ENCODE measurements at places on chromosomes 13 and 19. TPM values are rescaled to one million over a fixed set of nuclear protein-coding genes. Genes with fewer than 3 reads are reported as not detected.
A peak's percentile ranks its signal among the peaks of the same experiment; 100 is the strongest.

Gene LRCH1
- 5.0 TPM for polyA plus RNA-seq

Gene HPN
- 206 TPM for polyA plus RNA-seq

- DNase-seq = no peak
Observed at GRCh38 chr13:43484432-43485225, 302.1 kb downstream of the ENOX1 start.

Gene SPACA4
- polyA plus RNA-seq = not detected

- DNase-seq = no peak
Observed at GRCh38 chr19:56112313-56112709, 8.8 kb downstream of the ZNF787 start.

Gene RASIP1
- polyA plus RNA-seq = 3.6 TPM

DNA sequence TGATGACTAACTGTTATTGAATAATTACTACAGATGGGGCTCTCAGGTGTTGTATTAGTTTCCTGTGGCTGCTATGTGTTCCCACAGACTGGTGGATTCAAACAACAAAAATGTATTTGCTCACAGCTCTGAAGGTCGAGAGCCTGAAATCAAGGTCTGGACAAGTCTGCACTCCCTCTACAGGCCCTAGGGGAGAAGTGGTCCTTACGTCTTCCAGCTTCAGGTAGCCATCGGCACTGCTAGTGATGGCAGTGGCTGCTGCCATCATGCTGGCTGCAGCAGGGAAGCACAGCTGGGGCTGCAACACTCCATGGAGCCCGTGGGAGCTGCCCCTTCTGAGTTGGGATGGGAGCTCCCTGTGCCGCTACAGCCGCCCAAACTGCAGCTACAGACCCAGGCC lies 1.9 kb downstream of the TEX26 start:
- DNase-seq = no peak

DNA sequence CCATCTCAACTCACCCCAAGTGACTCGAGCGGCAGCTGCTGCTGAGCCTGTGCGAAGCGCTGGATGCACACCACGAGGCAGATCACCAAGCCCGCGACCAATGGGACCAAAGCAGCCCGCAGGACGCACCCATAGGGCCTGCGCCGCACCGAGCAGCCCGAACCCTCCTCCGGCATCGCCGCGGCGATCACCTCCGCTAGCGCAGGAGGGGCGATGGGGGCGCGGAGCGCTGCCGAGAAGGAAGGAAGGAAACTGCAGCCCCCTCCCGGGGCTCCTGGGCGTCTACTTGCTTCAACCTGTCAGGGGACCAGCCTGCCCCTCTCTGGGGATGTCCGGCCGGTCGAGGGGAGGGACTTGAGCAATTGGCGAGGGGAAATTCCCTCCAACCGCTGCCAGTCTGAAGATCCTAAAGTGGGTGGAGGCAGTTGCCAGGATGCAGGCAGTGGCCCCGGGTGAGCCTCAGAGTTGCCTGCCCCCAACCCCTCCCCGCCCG lies at the start of gene CD70:
TSS of gene CD70 (minus strand) at position 324 of the 493 bp plus-strand sequence. CDS start at position 176, 148 bp downstream.
- DNase-seq = no peak

Gene ZNF382
- 2.4 TPM for polyA plus RNA-seq

DNA sequence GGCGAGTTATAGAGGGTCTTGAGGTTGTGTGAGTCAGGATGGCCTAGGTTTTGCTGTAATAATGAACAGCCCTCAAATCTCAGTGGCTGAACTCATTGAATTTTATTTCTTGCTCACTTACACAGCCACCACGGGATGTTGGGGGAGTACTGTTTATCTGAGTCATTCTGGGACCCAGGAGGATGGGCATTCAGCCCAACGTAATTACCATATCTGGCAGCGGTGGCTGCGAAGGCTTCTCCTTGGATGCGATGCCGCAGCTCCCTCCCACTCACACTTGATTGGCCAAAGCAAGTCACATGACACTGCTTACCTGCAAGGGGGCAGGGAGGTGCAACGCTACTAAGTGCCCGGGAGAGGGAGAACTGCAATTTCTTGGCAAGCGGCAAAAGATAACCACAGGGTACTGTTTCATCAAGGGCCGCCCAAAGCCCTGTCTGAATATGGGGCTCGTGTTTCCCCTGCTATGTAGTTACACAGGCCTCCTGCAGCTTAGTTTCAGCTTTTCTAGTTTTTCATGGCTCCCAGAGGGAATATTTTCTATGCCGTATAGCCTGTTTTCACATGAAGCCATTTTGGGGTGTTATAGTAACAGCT lies 19.9 kb downstream of the ZSWIM9 start:
- DNase-seq = peak; percentile 83
